ENCODE measurements at places on chromosomes 4 and X.

GRCh38 chrX:134752558-134752957, 94.3 kb upstream of the PLAC1 start:
- no peak for DNase-seq

GRCh38 chr4:146621-147020, 22.3 kb downstream of the ZNF718 start:
- no peak for DNase-seq

- no peak for DNase-seq
These were observed 42.3 kb downstream of the CCNG2 start for GRCh38 chr4:77199276-77199675.

DNA sequence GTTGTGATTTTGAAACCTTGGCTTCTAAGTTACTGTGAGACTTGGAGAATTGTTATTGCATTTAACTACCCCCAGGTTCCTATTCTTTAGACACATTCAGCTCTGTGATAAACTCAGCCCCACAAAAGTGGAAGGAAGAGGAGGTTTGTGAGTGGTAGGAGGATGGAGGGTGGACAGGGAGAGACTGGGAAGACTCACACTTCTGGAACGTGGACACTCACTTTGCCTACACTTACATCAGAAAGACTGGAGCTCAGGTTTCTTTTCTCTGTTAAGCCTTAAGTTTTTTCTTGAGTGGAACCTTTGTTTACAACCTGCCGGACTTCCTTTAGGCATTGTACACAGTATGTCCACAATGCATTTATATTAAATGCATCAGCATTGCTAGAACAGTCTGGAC, 99.0 kb downstream of the AREG start:
- no peak for DNase-seq

DNA sequence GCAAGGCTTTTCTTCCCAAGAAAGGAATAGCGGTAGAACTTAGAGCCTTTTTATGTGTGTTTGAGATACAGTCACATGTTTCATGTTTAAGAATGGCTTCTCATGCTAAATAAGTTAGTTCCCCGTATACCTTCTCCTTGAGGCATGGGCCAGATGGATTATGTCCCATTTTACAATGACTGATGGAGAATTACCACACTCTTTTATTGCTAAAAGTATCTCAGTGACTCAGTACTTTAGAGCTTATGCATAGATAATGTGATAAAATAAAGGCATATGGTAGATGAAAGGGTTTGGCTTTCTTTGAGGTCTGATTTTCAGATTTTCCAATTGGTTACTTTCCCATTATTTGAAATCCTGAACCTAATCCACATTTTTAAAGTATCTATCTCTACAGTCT, 121.8 kb upstream of the BMPR1B start:
- DNase-seq = peak; percentile 7

DNA sequence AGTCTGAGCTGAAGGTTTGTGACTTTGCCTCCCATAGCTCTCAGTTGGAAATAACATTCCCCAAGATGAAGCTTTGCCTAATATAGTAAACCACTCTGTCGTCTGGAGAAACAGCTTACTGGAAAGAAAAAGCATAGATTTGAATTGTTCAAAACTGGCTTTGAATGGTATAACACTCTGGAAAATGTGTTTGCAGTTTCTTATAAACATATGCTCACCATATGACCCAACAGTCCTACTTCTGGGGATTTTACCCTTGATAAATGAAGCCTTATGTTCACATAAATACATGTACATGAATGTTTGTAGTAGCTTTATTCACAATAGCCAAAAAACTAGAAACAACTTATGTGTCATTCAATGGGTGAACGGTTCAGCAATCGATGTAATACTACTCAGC, 10.2 kb downstream of the VEGFD start:
- DNase-seq = no peak

- no peak for DNase-seq
These were observed 183.3 kb upstream of the INTU start for GRCh38 chr4:127449449-127449848.

- no peak for DNase-seq
These were observed 94.8 kb upstream of the SMIM10 start for GRCh38 chrX:134895805-134896581.

DNA sequence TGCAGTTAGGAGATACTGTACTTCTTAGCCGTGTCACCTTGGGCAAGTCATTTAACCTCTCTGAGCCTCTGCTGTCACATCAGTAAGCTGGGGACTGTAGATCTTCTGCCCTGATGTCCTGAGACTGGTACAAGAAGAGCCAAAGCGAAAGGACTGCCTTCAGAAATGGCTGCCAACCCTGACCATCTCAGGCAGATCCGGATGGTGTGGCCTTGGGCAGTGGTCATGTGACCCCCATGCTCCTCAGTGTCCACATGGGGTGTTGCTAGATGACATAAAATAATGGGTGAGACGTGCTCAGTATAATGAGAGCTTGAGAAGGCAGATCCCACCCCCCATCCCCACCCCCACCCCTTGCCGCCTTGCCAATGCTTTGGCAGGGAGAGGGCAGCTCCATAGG, 60.4 kb upstream of the MTM1 start:
- DNase-seq = no peak

- DNase-seq = no peak
These were observed 2.2 kb downstream of the SLC16A2 start for GRCh38 chrX:74423289-74423998.

DNA sequence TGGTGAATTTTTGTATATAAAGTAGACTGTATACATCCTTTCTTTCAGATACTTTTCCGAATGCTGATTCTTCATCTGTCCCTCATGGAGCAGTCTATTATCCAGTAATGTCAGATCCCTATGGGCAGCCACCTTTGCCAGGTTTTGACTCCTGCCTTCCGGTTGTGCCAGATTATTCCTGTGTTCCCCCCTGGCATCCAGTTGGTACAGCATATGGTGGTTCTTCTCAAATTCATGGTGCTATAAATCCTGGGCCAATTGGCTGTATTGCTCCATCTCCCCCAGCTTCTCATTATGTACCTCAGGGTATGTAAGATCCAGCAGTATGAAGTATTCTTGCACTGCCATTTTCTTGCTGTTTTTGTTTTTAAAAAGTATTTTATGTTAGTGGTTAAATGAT, 78.7 kb downstream of the ALG13 start:
- no peak for DNase-seq

- no peak for DNase-seq
These were observed 40.0 kb downstream of the TXK start for GRCh38 chr4:48093991-48094416.

DNA sequence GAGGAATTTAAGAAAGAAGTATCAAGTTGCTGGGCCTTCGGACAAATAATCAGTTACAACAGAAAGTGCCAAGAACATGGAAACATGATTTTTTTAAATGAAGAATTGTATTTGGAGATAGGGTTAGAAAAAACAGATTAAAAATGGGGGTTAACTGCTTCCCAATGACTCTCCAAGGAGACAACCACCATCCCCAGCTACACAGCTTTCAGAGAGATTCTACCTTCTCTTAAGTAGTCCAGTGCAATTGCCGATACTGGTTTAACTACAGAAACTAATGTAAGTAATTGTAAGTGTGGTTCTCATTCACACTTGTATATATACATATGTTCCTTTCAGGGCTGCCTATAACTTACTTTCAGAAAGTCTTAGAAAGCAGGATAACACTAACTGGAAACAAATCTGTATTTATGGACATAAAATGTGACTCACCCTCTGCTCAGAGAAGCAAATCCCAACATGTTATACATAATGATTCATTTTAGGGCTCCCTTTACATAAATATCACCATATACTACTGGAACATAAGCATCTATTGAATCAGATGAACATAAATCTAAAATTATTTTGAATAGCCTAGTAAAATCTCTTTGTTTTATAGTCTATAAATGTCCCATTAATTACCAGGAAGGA, 248.9 kb upstream of the UGT8 start:
- DNase-seq = no peak

- no peak for DNase-seq
These were observed 7.5 kb downstream of the HADH start for GRCh38 chr4:107996949-107997788.

GRCh38 chr4:128880662-128881061, 71.2 kb downstream of the JADE1 start:
- DNase-seq = no peak

- peak; percentile 26 for DNase-seq
These were observed 8.3 kb upstream of the AGA start for GRCh38 chr4:177450426-177451107.

DNA sequence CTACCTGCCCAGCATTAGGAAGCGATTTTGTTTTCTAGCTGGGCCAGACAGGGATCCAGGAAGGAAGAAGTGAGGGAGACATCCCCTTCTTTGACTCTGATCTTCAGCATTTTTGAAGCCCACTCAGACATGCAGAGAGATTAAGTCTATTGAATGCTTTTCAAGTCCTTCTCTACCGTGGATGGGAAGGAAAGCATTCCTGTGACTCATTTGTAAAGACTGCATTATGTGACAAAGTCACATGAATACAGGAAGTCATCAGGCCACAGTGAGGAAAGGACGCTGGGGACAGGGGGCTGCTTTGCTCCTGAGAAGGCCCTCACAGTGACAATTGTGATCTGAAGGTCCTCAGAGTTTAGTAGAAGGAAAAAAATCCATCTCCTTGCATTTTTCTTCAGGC, 67.4 kb upstream of the GBA3 start:
- DNase-seq = no peak

DNA sequence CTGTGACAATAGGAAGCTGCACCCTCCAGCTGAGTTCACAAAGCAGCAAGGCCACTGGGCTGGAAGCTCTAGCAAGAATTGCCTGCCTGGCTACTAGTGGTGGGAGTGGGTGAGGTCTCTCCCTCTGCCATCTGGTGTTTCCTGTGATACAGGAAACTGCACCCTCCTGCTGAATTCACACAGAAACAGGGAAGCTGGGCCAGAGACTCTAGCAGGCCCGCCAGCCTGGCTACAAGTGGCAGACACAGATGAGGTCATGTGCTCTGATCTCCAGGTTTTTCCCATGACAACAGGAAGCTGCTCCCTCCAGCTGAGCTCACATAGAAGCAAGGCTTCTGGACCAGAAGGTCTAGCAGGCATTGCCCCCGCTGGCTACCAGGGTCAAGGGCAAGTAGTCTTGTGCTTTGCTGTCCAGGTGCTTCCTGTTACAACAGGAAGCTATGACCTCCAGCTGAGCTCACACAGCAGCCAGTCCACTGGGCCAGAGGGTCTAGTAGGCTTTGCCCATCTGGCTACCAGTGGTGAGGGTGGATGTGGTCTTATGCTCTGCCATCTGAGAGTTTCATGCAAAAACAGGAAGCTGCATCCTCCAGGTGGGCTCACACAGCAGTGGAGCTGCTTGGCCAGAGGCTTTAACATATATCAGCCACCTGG, 41.5 kb upstream of the ZXDA start:
- DNase-seq = no peak

DNA sequence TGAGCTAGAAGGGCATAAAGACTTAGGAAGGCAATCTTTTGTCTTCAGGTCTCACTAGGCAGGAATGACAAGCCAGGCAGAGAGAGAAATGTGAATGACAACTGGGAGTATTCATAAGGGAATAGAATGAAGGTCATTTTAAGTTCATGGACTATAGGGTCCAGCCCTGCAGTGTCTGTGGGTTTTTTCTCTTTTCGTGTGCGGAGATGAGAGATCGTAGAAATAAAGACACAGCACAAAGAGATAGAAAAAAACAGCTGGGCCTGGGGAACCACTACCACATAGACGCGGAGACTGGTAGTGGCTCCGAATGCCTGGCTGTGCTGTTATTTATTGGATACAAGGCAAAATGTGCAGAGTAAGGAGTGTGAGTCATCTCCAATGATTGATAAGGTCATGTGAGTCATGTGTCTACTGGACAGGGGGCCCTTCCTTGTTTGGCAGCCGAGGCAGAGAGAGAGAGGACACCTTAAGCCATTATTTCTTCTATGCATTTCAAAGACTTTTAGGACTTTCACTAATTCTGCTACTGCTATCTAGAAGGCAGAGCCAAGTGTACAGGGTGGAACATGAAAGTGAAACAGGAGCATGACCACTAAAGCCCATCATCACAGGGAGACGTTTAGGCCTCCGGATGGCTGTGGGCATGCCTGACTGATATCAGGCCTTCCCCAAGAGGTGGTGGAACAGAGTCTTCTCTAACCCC, 921.8 kb upstream of the PCDH10 start:
- no peak for DNase-seq

- peak; percentile 53 for DNase-seq
These were observed 50.4 kb downstream of the APOO start for GRCh38 chrX:23857363-23857762.

GRCh38 chr4:1407657-1408333, 1.6 kb upstream of the NKX1-1 start:
- DNase-seq = no peak

DNA sequence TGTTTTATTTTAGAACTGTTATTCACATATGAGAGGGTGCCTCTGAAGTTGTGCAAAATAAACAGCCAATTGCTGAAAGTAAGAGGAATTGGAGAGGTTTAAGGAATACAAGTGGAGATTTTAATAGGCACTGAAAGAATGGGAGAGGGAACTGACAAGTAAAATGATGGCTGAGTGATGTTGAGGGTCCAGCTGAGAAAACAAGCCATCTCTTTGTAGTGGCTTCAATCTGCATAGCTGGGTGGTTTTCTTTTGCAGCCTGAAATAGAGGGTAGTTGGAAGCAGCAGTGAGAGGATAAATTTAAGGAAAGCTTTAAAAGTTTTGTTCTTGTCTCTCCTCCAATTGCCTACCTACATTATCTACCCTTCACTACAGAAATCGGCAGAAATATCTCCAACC, 106.7 kb upstream of the DGKK start:
- DNase-seq = no peak

DNA sequence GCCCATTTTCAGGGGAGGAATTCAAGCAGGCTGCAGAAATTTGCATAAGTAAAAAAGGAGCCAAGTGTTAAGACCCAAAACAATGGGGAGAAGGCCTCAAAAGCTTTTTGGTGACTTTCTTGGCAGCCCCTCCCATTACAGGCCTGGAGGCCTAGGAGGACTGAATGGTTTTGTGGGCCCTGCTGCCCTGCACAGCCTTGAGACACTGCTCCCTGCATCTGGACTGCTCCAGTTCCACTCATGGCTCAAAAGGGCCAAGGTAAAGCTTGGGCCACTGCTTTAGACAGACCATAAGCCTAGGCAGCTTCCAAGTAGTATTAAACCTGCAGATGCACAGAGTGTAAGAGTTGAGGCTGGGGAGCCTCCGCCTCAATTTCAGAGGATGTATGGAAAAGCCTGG, 501.6 kb downstream of the MID1IP1 start:
- no peak for DNase-seq

DNA sequence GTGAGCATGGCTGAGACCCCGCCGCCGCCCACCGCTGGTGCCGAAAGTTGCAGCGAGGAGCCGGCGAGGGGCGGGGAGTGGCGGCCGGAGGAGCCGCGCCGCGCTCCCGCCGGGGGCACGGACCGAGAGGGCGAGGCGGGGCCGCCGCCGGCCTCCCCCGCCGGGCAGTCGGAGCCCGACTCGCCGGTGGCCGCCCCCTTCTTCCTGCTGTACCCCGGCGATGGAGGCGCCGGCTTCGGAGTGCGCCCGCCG, 16.5 kb downstream of the UTP3 start:
- no peak for DNase-seq

- peak; percentile 13 for DNase-seq
These were observed 31.5 kb downstream of the CASP3 start for GRCh38 chr4:184617600-184618196.

DNA sequence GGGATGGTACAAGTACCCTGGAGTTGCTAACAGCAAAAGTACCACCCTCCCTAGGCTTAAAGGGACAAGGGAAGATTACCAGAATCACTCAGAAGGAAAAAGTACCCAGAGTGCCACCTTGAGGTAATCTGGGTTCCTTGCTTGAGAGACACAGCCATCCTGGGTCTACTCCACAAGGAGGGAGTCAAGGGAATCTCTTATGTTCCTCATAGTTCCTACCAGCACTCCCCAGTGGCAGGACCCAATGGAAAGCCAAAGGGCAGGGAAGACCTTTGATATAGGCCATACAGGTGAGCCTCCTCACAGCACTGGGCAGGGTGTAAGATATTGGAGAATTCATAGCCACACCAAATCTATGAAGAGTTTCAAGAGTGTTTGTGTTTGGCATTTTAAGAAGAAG, 5.7 kb downstream of the IL2 start:
- DNase-seq = no peak

Data from inflammatory macrophage treated with lipopolysaccharide for 4 hours (primary cell).